ENCODE measurements at places on chromosomes 5 and 9.

DNA sequence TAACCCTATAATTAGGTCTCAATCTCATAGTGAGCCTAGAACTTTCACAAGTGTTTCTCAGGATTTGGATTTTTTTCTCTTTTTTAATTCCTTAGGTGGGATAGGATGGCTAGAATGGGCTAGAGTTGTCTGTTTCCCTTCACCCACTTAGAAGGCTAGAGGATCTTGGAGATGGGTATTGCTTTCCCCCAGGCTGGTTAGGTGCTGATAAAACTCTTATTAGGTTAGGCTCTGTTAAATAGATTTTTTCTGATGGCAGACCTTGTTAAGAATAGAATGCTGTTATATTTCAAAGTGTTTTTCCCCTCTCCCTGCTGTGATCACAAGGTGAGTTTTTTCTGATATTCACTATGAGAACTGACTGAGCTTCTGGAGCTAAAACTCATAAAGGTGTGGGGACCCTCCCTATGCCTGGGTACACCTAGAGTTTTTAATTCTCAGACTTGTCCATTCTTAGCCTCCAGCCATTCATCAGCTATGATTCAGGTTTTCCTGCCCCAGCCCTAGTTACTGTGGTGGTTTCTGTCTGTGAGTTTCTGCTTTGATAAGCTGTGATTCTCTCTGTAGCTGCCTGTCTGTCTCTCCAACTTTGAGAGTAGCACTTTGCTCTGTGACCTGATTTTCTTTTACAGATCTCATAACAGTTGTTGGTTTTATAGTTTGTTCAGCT is 132.4 kb downstream of the HACD4 start:
- no peak for DNase-seq

- no peak for DNase-seq
Observed at GRCh38 chr5:176341325-176342157, 20.0 kb downstream of the KIAA1191 start.

- no peak for DNase-seq
Observed at GRCh38 chr9:135326633-135327152, 152.9 kb upstream of the PPP1R26 start.

DNA sequence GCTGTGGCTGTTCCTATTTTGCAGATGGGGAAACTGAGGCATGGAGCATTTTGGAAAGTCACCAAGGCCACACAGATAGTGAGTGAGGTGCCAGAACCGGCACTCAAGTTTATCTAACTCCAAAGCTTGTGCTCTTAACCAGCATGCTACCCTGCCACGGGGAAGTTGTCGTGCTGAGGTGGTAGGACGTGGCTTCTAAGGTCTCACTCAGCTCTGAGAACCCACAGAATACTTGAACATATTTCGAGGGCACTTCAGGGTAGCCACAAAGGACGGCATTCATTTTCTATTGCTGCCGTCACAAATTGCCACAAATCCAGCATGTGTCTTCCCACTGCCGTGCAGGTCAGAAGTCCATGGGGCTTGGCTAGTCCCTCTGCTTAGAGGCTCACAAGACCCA is 116.7 kb downstream of the OLFM1 start:
- no peak for DNase-seq

DNA sequence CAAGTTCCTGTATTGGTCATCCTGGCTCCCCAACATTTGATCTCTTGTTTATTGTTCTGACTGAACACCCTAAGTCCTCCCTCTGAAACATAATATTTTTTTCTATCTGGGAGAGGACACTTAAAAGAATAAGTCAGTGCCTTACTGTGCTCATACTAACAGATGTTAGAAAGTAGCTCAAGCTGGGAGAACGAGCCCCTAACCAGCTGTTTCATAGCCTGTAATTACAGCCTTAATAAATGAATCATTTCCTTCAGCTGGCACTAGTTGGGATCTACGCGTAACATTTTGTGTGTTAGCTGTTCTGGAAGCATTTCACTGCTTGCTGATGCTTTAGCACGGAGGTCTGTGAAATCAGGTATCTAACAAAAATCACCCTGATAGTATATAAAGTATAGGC is 345.9 kb upstream of the RIOK2 start:
- no peak for DNase-seq

GRCh38 chr9:84659313-84659712 is 10.2 kb upstream of the NTRK2 start:
- DNase-seq: no peak

GRCh38 chr9:124292696-124293593 is 35.2 kb downstream of the NEK6 start:
- DNase-seq: no peak

DNA sequence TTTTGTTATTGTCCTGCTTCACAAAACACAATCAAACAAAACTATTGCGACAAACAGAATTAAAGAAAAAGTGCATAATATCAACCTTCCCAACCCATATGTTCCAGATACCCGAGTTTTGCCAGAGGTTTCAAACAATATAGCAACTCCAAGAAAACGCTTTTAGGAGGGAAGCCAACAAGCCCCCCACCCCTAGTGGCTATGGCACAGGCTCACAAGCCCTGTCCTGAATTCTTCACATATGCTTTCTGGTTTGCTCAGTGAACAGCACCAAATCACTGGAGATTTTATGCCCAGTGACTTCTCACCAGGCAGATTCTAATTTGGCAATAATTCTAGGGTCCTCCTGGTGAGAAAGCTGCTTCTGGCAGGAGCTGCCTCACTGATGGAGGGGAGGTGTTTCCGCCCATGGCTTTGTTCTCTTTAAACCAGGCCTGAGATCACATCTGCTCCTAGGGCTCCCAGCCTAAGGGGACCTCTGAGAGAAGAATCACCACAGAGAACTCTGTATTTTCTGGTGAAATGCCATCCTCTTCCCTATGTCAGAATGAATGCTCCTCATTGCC is 1982.4 kb downstream of the EFNA5 start:
- no peak for DNase-seq

DNA sequence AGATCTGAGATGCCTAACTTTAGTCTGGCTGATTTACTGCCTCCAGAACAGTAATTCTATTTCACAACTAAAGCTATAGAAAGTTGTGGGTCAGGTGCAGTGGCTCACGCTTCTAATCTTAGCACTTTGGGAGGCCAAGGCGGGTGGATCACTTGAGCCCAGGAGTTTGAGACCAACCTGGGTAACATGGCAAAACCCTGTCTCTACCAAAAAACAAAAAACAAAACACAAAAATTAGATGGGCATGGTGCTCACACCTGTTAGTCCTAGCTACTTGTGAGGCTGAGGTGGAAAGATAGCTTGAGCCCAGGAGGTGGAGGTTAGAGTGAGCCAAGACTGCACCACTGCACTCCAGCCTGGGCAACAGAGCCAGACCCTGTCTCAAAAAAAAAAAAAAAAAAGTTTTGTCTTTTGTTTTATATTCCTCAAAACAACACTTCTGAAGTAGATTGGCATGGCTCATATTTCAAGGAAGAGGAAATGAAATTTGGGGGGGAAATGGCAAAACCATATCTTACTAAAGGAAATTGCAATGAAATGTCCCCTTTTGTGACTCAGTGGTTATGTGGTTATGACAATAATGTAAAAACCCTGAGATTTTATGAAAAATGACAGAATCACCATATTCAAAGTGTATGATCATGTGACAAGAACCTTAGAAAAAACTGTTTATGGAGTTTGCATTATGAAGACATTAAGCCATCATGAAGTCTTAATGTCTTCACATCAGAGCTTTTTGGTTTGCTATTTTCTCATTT is 16.2 kb downstream of the FNBP1 start:
- DNase-seq: no peak

GRCh38 chr9:18463991-18464390 is 10.0 kb upstream of the ADAMTSL1 start:
- DNase-seq: no peak

DNA sequence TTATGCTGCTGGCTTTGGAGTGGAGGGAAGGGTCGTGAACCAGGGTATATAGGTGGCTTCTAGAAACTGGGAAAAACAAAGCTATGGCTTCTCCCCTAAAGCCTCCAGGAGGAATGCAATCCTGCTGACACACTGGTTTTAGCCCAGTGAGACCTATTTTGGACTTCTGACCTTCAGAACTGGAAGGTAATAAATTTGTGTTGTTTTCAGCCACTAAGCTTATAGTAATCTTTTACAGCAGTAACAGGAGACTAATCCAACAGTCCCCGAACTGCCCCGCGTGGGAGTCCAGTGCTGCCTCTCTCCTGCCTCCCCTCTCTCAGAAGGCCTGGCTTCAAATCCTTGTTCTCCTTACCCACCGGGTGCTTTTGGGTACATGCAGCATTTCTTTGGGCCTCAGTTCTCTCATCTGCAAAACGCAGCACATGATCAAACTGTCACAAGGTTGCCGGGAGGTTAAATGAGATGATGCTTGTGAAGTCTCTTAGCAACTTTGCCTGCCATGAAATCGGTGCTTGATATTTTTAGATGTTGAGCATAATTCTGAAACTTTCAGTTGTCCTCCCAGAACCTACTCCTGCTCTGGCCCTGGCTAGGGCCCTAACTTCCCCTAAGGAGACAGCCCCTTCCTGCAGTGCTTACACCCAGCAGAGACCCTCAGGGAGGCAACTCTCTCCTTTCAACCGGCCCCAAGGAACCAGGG is 127.3 kb upstream of the BOD1 start:
- no peak for DNase-seq

- no peak for DNase-seq
Observed at GRCh38 chr5:72288924-72289323, 31.1 kb downstream of the MRPS27 start.

- DNase-seq: no peak
Observed at GRCh38 chr5:160693831-160694465, 158.1 kb downstream of the ATP10B start.

GRCh38 chr9:128226412-128226801 is 23.2 kb downstream of the DNM1 start:
- no peak for DNase-seq

GRCh38 chr9:94728719-94729118 is 2.2 kb downstream of the AOPEP start:
- DNase-seq: no peak

- no peak for DNase-seq
Observed at GRCh38 chr5:144352732-144353317, 182.2 kb downstream of the KCTD16 start.

GRCh38 chr5:133032852-133033742 is 6.7 kb upstream of the ZCCHC10 start:
- no peak for DNase-seq

DNA sequence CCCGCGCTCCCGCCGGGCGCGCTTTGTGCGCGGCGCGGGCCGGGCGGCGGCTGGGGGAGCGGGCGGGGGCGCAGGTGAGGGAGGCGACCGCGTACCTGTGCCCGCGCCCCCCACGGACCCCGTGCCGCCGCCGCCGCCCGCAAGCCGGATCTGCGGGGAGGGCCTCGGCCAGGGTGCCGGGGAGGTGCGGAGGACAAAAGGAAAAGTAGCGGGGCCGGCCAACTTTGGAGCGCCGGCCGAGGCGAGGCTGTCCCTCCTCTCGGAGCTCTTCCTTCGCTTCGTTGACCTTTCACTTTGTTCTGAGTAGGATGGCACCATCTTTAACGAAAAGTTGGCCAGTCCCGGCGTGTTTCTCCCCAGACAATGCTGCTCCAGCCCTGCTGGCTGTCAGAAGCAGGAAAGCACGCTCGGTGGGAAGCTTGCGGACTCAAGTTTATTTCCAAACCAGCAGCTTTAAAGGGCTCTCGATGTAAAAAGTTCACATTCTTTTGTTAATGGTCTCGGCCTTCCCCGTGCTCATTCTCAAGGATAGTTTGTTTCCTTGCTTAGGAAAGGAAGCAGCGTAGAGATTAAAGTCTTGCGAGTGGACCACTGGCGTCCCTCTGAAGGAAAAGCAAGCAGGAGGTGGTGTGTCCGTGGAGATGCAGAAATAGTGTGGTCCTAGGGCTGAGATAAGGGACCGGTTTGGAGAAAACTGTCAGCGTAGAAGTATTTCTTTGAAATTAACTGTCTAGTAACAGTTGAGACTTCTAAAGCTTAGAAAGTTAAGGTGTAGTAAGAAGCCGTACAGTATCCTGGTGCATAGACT is 639 bp downstream of the EHMT1 start:
- DNase-seq: peak; percentile 19

GRCh38 chr5:94903726-94904125 is 285.3 kb downstream of the SLF1 start:
- no peak for DNase-seq

- DNase-seq: no peak
Observed at GRCh38 chr5:55900776-55901175, 49.6 kb downstream of the IL31RA start.

- no peak for DNase-seq
Observed at GRCh38 chr5:143271431-143271830, 132.1 kb downstream of the NR3C1 start.

GRCh38 chr9:131335368-131335755 is 45.8 kb downstream of the PLPP7 start:
- DNase-seq: no peak

DNA sequence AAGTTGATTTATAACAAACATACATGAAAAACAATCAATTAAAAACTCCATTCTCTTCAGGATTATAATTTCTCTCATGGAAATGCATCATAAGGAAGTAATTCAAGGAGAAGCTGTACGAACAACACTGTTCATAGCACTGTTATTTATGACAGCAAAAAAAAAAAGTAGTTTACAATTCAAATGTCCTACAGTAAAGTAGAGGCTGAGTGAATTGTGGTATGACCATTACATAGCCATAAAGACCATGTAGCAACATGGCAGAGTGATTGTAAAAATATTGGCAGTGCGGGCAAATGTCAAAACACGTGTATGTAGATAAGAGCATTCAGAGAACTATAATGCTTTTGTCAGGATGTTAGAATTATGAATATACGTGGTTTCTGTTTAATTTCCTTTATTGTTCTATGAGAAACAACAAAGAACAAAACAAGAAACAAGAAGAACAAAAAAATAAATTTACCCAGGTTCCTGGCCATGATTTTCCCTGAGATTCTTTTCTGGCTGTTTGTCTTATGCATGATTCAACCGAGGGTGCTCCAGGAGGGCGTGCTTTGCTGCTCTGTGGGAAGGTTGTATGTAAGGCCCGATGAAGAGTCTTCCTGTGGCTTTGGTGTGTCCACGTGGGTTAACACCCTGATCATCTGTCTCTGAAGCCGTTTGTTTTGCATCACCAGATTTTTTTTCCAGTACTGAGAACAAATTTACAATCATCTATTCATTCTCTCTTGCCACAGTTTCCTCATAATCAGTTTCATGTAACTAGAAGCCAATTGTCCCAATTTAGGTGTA is 28.8 kb downstream of the GCNT4 start:
- peak; percentile 6 for DNase-seq

GRCh38 chr5:14161825-14162556 is 18.8 kb downstream of the TRIO start:
- no peak for DNase-seq

- no peak for DNase-seq
Observed at GRCh38 chr5:105754056-105754455, 1916.7 kb downstream of the EFNA5 start.

DNA sequence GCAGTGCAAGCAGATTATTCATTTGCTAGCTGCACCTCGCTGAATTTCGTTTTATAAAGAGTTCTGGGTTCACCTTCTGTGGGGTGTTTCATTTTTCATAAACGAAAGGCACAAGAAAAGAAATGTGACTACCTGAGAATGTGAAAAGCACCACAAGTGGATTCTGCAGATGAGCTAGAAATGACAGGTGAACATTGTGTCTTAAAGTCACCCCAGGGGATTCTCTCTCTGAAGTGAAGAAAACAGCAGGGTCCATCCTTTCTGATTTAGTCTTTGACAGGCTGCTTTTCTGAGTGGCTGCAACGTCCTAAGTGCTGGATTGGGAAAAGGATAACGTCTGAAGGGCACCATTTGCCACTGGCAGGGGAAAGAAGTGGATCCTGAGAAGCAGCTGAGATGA is 469.3 kb downstream of the SPATA31D1 start:
- no peak for DNase-seq

GRCh38 chr9:110048976-110049698 is 158.8 kb downstream of the C9orf152 start:
- DNase-seq: no peak
